T-cell (primary cell): ENCODE measurements at places on chromosomes 5 and 9. TPM values are rescaled to one million over a fixed set of nuclear protein-coding genes. Genes with fewer than 3 reads are reported as not detected.

The KIF12 gene
- total RNA-seq: not detected

DNA sequence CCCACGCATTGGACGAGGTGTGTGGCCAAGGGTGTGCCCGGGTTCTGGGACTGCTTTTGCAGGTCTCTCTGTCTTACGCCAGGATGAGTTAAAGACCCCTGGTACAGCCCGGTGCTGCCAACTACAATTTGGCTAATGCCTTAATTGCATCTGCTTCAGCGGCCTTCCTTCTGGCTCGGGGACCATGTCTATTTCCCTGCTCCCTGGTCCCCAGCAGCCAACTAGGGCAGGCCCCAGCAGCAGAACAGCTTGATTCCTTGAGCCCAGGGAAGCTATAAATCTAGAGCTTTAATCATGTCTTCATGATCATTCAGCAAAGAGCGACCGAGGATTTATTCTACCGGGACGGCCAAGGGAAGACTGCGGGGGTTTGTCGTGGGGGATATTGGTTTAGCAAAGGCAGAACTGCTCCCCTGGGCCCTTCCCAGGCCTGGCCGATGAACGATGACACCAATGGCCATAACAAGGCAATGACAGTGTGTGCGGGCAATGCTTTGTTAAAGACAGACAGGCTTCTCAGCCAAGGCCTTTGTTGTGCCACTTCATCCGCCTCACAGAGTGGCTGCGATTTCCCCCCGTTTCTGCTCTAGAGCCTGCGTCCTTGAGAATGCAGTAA, 51.4 kb downstream of the CFAP77 start:
- no peak for DNase-seq

- DNase-seq: no peak
These were observed 3.7 kb downstream of the TUBB4B start for GRCh38 chr9:137244486-137245449.

DNA sequence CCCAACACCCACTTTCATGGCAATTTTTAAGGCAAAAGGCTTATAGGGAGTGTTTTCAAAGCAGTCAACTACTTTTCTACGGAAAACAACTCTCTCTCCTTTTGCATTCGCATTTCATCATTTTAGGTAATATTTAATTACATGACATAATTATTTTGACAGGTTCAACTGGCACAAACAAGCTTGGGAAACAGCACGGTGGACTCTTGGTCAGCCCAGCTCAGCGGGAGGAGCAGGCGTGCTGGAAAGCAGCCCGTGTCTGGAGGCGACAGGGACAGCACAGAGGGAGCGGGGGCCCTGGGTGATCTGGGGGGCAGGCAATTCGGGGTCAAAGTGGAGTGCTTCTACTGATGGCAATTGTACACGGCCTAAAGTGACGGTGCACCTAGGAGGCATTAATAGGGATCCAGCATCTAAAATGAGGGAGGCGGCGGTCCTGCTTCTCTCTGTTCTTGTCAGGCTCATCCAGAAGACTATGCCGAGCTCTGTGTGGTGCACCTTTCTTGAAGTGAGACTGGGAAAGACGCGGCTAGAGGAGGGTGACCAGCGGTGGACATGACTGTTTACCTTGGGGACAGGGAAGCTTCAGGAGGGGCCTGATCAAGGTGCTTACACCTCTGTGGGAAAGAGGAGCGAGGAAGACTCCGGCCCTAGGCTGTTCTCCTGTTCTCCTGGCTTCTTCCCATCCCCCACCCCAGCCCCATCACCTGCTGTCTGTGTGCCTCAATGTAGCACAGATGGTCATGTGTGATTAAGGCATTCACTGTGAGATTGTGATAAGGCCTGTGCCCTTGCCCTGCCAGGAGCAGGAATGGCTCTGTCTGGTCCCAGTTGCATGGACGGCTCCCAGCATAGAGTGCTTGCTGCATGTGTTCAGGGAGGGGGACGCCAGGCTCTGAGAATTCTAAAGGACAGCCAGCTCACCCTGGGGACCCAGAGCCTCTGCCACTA, 3.4 kb downstream of the MYMK start:
- DNase-seq: no peak

GRCh38 chr5:6125781-6126180, 252.6 kb downstream of the MED10 start:
- DNase-seq: no peak

DNA sequence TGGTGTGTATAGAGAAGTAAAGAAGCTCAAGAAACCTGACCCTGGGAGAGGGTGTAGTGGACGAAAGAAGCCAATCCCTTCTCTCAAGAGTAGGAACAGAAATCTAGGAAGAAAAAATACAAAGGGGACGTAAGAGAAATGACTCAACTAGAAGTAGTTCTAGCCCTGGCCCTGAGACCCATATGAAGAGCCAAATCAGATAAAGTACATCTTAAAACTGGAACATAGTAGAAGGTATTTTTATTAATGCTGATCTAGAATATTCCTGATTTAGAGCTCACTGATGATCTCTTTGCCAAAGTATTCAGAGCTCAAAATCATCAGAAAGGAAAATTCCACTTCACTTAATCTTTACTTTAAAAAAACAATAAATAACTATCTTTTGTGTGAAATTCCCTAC, 184.8 kb downstream of the MLLT3 start:
- no peak for DNase-seq
